Activated naive CD8-positive, alpha-beta T cell treated with anti-CD3 and anti-CD28 coated beads, Interleukin-2, amount 10 ng/mL, durations not matched to agents 7 days and 5 days (primary cell): ENCODE measurements at places on chromosomes 2 and 18. TPM values are rescaled to one million over a fixed set of nuclear protein-coding genes. Genes with fewer than 3 reads are reported as not detected.

- DNase-seq, result no peak
Measured at GRCh38 chr2:64085936-64086335, 58.3 kb downstream of the PELI1 start.

- no peak for DNase-seq
Measured at GRCh38 chr2:3483227-3483985, 35.9 kb downstream of the ADI1 start.

- DNase-seq, result no peak
Measured at GRCh38 chr18:11529081-11529480, 80.3 kb upstream of the SLC35G4 start.

- peak; percentile 29 for DNase-seq
Measured at GRCh38 chr2:233832869-233833311, 21.4 kb downstream of the HJURP start.

- DNase-seq, result no peak
Measured at GRCh38 chr2:23363268-23363667, 21.7 kb upstream of the KLHL29 start.

- DNase-seq, result no peak
Measured at GRCh38 chr2:112724591-112725525, 4.0 kb downstream of the NT5DC4 start.

DNA sequence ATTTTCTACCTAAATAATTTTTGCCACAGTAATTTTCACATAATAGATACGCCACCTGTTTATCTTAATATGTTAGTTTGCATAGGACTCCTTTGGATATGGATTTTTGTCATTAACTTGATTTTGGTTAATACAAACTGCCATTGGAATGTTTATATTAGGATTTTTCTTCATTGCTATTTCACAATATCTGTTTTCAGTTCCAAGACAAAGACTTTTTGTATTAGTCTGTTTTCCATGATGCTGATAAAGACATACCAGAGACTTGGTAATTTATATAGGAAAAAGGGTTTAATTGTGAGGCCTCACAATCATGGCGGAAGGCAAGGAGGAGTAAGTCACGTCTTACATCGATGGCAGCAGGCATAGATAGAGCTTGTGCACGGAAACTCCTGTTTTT, 503.1 kb upstream of the TMEFF2 start:
- DNase-seq, result no peak

DNA sequence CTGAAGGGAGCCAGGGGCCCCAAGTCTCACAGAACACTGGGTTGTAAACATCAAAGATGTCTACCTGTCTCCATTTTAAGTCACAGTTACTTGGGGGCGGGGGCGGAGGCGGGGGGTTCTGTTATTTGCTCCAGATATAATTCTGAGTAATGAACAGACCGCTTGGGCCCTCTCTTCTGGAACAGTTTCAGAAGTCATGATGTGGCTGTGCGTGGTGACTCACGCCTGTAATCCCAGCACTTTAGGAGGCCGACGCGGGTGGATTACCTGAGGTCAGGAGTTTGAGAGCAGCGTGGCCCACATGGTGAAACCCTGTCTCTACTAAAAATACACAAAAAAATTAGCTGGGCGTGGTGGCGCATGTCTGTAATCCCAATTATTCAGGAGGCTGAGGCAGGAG, 157.9 kb upstream of the APCDD1 start:
- DNase-seq, result no peak

The RAX gene
- not detected for total RNA-seq

The RFTN2 gene
- total RNA-seq, result 0.08 TPM
